ENCODE measurements at places on chromosomes 13 and 19. TPM values are rescaled to one million over a fixed set of nuclear protein-coding genes. Genes with fewer than 3 reads are reported as not detected.

DNA sequence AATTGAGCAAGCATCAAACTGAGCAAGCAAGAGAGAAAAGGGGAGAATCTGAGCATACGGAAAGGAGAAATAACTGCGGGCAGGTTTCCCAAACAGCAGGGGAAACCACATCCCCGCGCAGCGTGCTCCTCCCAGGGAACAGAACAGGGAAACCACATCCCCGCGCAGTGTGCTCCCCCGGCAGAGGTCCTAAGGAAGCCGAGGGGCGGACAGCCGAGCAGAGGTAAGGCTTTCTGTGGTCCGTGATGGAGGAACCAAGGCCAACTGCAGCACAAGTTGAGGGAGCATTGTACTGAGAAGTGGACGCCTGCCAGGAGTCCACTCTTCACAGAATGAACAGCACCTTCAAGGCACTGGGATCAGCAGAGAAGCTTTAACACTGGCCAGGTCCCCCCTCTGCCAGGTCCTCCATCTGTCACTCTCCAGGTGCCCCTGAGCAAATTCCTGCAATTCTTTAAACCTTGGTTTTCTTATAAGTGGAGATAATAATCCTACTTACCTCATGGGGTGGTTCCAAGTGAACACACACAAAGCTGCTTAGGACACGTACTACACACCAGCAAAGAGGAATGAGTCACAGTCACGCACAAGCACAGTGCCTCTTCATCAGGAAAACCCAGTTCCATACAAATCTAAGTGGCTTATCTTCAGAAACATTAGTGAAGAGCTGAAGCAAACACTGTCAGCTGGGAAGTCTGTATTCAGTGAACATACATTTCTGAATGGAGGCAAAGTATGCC lies 23.0 kb upstream of the LAMP1 start:
- DNase-seq, result peak; percentile 84

GRCh38 chr13:61685682-61686012 lies 270.0 kb upstream of the PCDH20 start:
- no peak for DNase-seq

DNA sequence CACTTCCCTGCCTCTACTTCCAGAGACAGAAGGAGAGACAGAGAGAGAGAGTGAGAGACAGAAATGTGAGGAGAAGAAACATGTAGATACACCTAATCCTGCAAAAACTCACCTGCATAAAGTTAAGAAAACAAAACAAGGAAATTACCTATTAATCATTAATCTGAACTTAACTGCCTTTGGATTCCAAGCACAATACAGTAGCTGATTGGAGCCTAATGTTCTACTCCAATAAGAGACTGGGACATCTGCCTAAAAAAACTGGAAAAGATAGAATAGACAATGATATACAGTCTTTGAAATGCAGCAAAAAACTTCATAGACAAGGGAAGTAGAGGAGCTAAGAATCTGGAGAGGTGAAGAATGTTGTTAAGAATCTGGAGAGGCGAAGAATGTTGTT lies 910.2 kb upstream of the SLC10A2 start:
- no peak for DNase-seq

- DNase-seq, result no peak
Measured at GRCh38 chr13:75687150-75687763, 51.1 kb downstream of the LMO7 start.

- peak; percentile 76 for DNase-seq
Measured at GRCh38 chr19:41426952-41427646, at the start of gene B3GNT8. B3GNT8 (minus strand) TSS chr19:41427374; CDS start chr19:41426778, 596 bp downstream.

GRCh38 chr19:10562609-10563008 lies 3.2 kb downstream of the KRI1 start:
- DNase-seq, result no peak

DNA sequence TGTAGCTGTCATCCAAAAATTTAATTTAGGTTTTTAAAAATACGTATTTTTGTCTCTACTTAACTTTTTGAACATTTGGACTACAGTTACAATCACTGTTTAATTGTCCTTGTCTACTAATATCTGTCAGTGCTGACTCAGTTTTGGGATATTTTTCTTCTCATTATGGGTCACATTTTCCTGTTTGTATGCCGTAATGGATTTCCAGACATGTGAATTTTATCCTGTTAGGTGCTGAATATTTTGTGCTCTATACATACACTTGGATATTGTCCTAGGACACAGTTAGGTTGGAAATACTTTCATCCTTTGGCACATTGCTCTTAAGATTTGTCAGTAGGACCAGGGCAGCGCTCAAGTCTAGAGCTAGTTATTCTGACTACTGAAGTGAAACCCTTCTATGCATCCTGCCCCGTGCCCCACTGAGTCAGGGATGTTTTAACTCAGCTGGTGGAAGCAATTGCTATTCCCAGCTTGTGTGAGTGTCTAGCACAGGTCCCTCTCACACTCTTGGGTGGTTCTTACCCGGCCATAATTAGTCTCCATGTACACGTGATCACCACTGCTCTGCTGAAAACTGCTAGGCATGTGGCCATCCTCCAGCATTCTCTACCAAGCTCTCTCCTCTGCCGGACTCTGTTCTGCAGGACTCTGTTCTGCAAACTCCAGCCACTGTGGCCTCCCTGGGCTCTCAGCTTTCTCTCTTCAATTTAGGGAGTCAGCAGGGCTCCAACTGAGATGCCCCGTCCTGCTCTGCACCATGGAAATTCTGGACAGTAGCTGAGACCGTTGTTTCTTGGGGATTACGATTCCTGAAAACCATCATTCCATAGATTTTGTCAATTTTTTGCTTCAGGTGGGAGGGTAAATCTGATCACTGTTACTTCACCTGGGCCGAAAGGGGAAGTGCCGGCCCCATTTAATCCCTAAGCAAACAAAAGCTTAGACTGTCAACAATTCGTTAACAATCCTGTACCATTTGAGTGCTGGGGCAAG lies 11.1 kb downstream of the PROZ start:
- DNase-seq, result no peak

- no peak for DNase-seq
Measured at GRCh38 chr19:7515110-7515644, 726 bp upstream of the ZNF358 start.

GRCh38 chr13:101575581-101575980 lies 123.1 kb downstream of the ITGBL1 start:
- no peak for DNase-seq

- DNase-seq, result no peak
Measured at GRCh38 chr19:46840498-46840942, 10.1 kb downstream of the AP2S1 start.

- no peak for DNase-seq
Measured at GRCh38 chr19:18481505-18482222, 40.2 kb downstream of the ELL start.

DNA sequence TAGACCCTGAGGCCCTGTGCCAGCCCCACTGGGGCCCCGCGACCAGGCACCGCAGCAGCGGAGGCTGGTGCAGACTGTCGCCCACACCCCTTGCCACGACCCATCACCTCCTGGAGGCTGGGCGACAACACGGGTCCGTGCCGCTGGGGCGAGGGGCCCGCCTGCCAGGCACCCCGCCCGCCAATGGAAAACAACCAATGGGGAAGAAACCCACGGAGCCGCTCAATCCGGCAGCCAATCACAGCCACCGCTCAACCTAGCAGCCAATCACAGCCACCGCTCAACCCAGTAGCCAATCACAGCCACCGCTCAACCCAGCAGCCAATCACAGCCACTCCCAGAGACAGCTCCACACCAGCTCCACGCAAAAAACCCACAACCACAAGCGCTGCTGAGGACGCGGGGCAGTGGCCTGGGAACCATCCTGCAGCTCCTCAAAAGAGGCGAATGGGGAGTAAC lies 29.7 kb downstream of the GPX4 start:
- no peak for DNase-seq

DNA sequence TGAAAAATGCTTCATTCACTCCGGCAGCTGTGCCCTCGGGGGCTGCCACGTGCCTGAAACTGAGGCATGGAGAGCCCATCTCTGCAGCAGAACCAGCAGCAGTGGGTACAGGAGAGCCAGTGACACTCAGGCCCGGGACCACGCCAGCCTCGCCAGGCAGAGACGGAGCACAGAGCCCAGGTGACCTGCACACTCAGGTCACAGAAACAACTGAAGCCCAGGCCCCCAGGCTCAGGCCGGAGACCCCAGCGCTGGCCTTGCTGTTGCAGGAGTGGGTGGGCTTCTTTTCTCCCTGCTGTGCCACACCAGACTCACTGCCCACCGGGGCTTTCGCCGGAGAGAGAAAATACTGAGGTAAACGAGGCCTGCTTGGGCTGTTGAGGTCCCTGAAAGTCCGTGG lies 117.3 kb downstream of the SOX1 start:
- no peak for DNase-seq

- peak; percentile 72 for DNase-seq
Measured at GRCh38 chr13:29496241-29496712, 99.2 kb downstream of the SLC7A1 start.

- DNase-seq, result no peak
Measured at GRCh38 chr19:38727868-38728660, 16.2 kb downstream of the CAPN12 start.

GRCh38 chr19:14536926-14537692 lies 7.7 kb downstream of the TECR start:
- peak; percentile 90 for DNase-seq

DNA sequence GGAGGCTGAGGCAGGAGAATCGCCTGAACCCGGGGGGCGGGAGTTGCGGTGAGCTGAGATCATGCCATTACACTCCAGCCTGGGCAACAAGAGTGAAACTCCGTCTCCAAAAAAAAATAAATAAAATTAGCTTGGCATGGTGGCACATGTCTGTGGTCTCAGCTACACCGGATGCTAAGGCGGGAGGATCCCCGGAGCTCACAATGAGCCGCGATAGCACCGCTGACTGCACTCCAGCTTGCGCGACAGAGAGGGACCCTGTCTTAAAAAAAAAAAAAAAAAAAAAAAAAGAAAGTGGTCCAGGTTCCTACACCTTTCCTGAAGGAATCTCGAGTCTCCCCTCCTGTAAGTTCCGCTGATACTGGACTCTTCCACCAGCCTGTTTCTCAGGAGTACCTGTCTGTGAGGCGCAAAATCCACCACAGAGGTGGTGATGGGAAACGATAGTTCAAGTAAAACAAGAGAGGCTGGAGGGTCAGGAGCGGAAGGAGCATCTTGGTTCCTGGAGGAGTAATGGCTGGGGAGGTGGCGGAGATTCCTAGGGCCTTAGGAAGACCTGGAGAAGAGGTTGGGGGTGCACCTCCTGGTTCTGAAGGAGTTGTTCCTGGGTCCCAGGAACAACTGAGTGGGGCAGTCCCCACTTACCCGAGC lies 471 bp downstream of the FUT1 start:
- no peak for DNase-seq

DNA sequence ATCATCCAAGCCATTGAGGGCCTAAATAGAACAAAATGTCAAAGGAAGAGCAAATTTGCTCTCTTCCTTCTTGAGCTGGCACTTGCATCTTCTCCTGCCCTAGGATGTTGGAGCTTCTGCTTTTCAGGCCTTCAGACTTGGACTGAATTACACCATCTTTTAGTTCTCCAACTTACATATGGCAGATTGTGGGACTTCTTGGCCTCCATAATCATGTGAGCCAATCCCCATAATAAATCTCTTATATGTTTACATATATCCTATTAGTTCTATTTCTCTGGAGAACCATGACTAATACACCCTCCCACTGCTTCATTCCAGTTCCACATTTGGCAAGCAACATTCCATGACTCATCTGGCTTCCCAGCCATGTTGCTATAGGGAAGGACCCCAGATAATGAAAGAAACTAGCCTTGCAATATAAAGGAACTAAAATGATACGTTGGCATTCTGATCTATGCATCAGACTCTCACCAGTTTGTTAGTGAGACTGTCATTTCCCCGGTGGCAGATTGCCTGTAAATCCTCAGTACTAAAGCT lies 11.0 kb upstream of the ACOD1 start:
- peak; percentile 93 for DNase-seq

- no peak for DNase-seq
Measured at GRCh38 chr19:52227980-52228379, 38.1 kb downstream of the PPP2R1A start.

- DNase-seq, result no peak
Measured at GRCh38 chr19:2446381-2446780, 10.4 kb downstream of the LMNB2 start.

- no peak for DNase-seq
Measured at GRCh38 chr13:92535222-92536006, 691.2 kb upstream of the GPC6 start.

GRCh38 chr13:51551416-51551815 lies 32.8 kb upstream of the WDFY2 start:
- no peak for DNase-seq

- no peak for DNase-seq
Measured at GRCh38 chr19:46250076-46250735, 20.7 kb downstream of the IGFL1 start.

GRCh38 chr19:38506723-38507550 lies 73.4 kb downstream of the RYR1 start:
- DNase-seq, result peak; percentile 10

DNA sequence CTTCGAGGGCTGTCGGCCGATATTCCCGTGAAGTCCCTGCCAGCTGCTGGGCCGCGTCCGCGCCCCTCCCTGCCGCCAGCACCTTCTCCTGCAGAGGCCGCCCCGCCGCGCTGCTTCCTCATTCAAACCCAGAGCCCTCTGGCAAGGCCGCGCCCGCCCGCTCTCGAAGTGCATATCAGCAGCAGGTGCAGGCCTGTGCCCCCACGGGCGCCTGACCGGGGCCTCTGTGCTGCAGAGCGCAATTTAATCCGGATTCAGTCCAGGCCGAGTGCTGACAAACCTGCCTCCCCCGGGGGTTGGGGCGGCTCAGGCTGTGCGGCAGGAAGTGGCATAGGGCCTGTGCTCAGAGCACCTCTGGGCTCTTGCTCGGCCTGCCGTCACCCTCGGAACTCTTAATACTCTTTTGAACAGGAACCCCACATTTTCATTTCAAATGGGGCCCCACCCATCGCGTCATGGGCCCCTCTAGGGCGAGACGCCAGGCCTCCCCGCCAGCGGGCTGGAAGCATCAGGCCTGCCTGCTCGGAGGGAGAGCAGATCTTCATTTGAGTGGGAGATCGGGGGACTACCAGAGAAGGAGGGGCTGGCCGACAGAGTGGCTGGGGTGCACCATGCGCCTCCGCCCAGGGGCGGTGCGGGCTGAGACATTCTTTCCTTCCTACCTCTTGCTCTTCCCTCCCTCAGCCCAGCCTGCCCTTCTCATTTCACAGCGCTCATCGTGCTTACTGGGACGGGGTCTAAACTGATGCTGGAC lies 125.7 kb downstream of the TNFRSF19 start:
- DNase-seq, result peak; percentile 21

GRCh38 chr13:76730220-76730619 lies 156.0 kb downstream of the KCTD12 start:
- DNase-seq, result no peak

- peak; percentile 14 for DNase-seq
Measured at GRCh38 chr19:5445561-5446055, 9.6 kb upstream of the ZNRF4 start.

GRCh38 chr19:3855320-3855719 lies 13.5 kb downstream of the ZFR2 start:
- DNase-seq, result no peak

- DNase-seq, result no peak
Measured at GRCh38 chr13:80712026-80712425, 371.1 kb upstream of the SPRY2 start.

FCER2 gene
- not detected for total RNA-seq

ERICH6B gene
- not detected for total RNA-seq

C2CD4C gene
- 5.2 TPM for total RNA-seq

CERS4 gene
- total RNA-seq, result 5.2 TPM

DIRAS1 gene
- 0.11 TPM for total RNA-seq

TARM1 gene
- not detected for total RNA-seq

CCDC8 gene
- 41.6 TPM for total RNA-seq

SYNGR4 gene
- total RNA-seq, result not detected

NXNL1 gene
- not detected for total RNA-seq

COL4A2 gene
- 126 TPM for total RNA-seq

PCDH17 gene
- total RNA-seq, result not detected

ZGLP1 gene
- 2.6 TPM for total RNA-seq

BRME1 gene
- total RNA-seq, result 0.68 TPM

KIR2DL1 gene
- not detected for total RNA-seq

CEACAM3 gene
- not detected for total RNA-seq

NBEA gene
- 0.03 TPM for total RNA-seq

MTUS2 gene
- total RNA-seq, result 0.03 TPM

ANGPTL8 gene
- not detected for total RNA-seq

All from foreskin keratinocyte (primary cell).